ENCODE measurements at places on chromosomes 7 and 10.

DNA sequence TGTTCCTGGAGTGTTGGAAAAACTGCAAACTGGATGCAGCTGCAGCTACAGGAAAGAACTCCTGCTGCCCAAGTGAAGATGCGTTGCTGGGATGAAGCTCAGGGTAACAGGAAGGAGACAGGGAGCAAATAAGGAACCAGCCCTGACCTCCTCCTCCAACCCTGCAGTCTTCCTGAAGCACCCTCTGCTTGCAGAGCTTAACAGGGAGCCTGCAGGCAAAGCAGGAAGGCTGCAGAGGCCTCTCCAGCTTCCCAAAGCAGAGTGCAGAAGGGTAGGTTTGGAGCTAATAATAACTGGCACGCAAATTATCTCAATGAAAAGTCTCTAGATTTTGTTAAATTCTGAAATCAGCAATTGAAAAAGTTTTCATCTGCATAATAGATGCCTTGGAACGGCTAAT is 92.5 kb downstream of the SORCS1 start:
- no peak for DNase-seq

DNA sequence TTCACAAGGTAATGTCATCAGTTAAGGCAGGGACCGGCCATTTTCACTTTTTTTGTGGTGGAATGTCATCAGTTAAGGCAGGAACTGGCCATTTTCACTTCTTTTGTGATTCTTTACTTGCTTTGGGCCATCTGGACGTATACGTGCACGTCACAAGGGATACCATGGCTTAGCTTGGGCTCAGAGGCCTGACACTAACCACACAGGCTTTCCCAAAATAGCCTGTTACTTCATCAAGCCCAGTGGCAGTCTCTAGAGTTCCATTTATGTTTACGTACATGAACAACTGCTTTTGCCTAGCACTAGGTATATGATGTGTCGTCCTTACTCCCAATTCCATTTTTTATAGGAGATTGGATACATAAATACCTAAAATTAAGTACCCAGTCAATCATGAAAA is 237.9 kb downstream of the C7orf25 start:
- DNase-seq = no peak

- no peak for DNase-seq
Measured at GRCh38 chr10:93357680-93358079, 124.5 kb downstream of the MYOF start.

DNA sequence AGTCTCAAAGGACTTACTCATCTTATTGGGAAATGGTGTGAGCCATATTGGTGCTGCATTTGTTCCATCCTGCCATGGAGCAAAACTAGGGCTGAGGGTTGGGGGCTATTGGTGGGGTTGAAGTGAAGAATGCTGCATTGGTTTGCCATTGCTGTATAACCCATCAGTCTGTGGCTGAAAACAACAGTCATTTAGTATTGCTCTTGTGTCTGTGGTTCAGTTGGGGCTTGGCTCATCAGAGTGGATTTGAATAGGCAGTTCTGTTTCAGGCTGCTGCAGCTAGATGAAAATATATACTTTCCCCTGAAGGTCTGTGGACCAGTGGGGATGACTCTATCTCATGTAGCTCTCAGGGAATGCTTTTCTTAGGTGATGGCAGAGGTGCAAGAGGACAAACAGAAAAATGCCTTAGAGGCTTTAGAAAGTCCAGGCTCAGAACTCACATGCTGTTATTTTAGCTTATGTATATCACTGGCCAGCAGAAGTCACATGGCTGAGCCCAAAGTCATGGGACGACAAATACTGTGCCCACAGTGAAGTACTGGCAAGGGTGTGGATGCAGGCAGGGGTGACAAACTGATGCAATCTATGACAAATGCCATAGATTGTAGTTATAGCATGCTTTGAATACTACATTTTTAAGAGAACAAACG is 15.2 kb upstream of the EXOC6 start:
- DNase-seq = no peak

- DNase-seq = no peak
Measured at GRCh38 chr7:116177009-116177408, 33.3 kb upstream of the TES start.

GRCh38 chr10:18293536-18294510 is 153.6 kb downstream of the CACNB2 start:
- DNase-seq = no peak

DNA sequence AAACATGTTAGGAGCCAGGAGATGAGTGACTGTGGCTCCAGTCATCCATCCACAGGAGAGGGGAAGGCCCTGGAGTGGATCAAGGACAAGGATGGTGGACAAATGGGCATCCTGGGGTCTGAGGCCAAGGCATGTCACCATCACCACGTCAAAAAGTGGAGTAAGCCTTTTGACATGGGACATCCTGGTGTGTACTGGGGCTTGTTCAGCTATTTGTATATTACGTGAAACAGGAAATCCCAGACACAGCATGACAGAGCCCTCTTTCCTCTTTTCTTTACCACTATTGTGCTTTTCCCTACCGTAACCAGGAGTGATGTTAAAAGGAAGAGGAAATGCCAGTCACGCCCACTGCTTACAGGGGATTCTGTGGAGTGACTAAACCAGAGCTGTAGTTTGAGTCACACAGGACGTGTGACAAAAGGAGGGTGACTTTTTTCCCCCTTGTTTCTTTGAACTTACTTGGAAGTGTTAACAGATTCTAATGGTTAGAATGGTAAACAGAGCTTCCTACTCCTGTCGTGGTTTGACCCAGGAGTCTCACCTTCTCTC is 15.4 kb downstream of the ACSL5 start:
- DNase-seq = no peak

- DNase-seq = no peak
Measured at GRCh38 chr10:118276204-118276603, 65.9 kb downstream of the FAM204A start.

GRCh38 chr7:91165846-91166230 is 98.4 kb upstream of the FZD1 start:
- DNase-seq = no peak

- DNase-seq = no peak
Measured at GRCh38 chr7:51785171-51785570, 468.6 kb upstream of the COBL start.

GRCh38 chr7:32958046-32959025 is 1.1 kb downstream of the FKBP9 start:
- no peak for DNase-seq

GRCh38 chr7:102236592-102237287 is 49.9 kb upstream of the SH2B2 start:
- peak; percentile 69 for DNase-seq

- DNase-seq = no peak
Measured at GRCh38 chr7:90461219-90461618, 8.2 kb upstream of the PTTG1IP2 start.

GRCh38 chr7:42940985-42941847 is 9.0 kb downstream of the MRPL32 start:
- DNase-seq = peak; percentile 79

GRCh38 chr7:47482013-47482875 is 99.7 kb downstream of the TNS3 start:
- DNase-seq = no peak

- peak; percentile 38 for DNase-seq
Measured at GRCh38 chr7:151632750-151633515, 113.2 kb upstream of the RHEB start.

- no peak for DNase-seq
Measured at GRCh38 chr10:110698782-110699201, 54.7 kb downstream of the RBM20 start.

DNA sequence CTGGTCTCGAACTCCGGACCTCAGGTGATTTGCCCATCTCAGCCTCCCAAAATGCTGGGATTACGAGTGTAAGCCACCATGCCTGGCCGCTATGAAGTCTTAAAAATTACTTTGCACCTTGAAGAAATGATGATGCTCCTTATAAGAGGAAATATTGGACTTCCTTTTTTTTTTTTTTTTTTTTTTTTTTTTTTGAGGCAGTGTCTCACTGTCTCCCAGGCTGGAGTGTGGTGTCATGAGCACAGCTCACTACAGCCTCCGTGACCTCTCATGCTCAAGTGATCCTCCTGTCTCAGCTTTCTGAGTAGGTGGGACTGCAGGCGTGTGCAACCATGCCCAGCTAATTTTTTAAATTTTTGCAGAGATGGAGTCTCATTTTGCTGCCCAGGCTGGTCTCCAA is 65.3 kb downstream of the KMT2E start:
- no peak for DNase-seq

GRCh38 chr10:92142949-92143348 is 147.9 kb downstream of the CPEB3 start:
- no peak for DNase-seq

Measured in liver (tissue), 10 donors.